ENCODE measurements at places on chromosomes 1 and 21.

DNA sequence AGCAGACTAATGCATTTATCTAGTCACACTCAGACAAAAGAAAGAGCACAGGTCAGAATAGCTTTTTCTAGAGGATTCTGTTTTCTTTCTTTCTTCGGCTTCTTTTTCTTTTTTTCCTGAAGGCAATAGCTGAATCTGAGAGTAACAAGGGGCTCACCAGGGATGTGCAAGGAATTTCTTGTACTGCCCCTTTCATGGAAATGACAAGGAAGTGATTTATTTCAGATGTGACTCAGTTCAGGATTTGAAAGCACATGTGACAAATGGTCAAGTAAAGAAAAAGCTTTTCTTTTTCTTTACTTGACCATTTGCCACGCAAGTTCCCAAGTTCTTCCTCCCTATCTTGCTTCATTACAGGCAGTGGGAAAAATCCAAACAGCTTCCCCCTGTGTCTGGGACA lies 202.0 kb downstream of the GABPA start:
- no peak for DNase-seq

DNA sequence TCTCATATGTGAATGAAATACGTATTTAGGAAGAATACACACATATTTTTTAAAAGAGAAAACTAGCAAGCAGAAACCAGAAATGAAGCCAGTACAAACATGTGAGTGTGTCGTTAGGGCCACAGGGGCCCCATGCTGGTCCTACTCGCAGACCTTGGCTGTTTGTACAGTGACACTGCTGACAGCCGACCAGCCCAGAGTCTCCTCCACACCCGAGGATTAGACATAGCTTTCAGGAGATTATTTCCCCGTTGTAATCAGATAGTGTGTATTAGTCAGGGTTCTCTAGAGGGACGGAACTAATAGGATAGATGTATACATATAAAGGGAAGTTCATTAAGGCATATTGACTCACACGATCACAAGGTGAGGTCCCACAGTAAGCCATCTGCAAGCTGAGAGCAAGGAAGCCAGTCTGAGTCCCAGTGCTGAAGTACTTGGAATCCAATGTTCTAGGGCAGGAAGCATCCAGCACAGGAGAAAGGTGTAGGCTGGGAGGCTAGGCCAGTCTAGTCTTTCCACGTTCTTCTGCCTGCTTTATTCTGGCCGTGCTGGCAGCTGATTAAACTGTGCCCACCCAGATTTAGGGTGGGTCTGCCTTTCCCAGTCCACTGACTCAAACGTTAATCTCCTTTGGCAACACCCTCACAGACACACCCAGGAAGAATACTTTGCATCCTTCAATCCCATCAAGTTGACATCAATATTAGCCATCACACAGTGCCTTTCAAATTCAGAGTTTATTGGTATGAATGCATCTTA lies 51.2 kb downstream of the DIP2A start:
- no peak for DNase-seq

DNA sequence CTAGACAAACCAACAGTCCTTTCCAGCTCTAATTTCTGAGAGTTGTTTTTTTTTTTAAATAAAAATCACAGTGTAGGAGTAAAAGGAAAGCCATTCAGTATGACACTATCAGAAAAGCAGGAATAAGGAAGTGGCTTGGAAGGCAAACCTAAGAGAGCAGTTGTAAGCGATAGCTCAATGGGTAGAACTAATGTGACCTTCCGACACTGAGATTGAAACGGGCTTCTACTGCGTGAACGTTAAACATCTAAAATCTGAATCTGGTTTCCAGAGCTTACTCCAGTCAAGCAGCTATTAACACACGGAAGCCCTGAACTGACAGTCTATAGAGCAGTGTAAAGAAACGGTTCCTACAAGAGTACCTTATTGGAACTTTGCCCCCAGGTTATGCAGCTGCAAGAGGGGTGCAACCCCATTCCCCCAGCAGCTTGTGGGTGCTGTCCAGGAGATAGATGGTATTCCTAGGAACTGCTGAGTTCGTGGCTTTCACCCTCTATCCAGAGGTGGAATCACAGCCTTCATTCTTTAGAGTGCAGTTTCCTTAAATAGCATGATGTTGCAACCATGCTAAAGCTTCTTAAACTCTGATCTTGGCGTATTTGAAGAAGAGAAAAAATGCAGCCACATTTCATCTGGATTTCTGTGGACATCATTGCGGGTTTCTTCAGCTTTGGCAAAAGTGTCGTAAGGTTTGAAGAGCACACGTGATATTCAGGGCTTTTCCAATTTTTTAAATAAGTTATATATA lies 3.3 kb upstream of the IRF2BP2 start:
- no peak for DNase-seq

DNA sequence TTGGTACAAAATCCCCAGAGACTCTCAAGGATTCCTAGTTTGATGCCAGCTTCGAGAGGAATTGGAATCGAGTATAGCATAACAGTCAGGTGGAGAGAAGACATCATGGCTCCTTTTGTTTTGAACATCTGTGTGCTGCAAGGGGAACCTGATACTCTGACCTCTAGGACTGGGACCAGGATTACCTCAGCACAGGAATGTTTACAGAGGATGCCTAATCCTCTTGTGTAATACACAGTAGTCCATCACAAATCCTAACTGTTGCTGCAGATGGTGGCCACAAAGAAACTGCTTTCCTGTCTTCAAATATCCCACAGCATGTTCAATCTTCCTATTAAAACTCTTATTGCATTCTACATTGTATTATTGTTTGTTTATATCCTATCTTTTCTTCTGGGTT lies 111.8 kb upstream of the PRMT6 start:
- DNase-seq = no peak

GRCh38 chr1:200960948-200961340 lies 62.6 kb downstream of the KIF21B start:
- no peak for DNase-seq

GRCh38 chr1:37441490-37441889 lies 32.9 kb upstream of the ZC3H12A start:
- no peak for DNase-seq

DNA sequence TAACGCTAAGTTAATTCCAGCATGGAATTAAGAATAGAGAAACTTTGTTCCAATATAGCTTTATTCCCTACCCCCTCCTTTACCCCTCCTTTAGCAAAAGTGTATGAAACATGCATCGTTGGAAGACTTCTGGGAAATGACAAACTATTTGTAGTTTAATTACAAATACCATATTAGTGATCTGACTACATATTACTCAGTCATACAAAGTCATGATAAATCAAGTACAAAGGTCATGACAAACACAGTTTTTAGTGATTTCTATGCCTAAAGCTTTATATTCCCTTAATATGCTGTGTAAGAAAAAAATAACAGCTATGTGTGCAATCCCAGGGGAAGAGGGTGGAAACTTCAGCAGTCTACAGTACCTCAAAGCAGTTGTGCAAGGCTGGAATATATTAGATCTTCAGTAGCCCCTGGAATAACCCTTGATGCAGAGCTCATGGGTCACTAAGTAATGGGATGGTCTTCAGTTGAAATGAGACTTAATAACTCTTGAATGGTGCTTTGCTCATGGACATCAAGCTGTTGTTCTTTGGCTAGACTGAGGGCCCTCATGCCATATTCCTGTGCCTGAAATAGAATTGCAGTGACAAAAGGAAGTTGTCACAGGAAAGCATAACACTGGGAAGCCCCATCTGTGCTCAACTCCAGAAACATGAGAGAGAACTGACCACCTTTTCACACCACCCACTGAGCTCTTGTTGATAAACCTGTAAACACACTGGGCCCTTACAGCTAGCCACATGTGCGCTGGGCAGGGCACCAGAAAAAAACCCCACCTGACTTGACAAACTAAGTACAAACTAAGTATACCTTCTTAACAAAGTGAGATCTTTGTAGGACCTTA lies 25.3 kb downstream of the ZMYND12 start:
- no peak for DNase-seq

GRCh38 chr1:212973899-212974298 lies 23.6 kb downstream of the VASH2 start:
- DNase-seq = no peak

DNA sequence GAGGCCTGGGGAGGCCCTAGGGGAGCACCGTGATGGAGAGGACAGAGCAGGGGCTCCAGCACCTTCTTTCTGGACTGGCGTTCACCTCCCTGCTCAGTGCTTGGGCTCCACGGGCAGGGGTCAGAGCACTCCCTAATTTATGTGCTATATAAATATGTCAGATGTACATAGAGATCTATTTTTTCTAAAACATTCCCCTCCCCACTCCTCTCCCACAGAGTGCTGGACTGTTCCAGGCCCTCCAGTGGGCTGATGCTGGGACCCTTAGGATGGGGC lies 5.2 kb downstream of the ELF3 start:
- DNase-seq = no peak

DNA sequence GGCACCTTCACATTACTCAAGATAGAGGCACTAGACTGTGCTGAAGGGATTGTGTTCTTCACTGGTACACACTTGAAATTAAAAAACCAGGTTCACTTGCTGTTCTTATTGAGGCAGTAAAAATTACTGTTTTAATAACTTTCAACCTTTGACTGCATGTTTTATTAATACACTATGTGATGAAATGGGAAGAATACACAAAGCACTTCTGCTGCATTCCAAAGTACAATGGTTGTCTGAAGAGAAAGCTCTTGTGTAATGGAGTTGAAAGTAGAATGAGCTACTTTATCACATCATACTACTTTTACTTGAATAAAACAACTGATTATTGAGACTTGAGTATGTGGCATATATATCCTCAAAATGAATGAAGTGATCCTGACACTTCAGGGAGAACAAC lies 49.7 kb downstream of the LRRC8C start:
- no peak for DNase-seq

DNA sequence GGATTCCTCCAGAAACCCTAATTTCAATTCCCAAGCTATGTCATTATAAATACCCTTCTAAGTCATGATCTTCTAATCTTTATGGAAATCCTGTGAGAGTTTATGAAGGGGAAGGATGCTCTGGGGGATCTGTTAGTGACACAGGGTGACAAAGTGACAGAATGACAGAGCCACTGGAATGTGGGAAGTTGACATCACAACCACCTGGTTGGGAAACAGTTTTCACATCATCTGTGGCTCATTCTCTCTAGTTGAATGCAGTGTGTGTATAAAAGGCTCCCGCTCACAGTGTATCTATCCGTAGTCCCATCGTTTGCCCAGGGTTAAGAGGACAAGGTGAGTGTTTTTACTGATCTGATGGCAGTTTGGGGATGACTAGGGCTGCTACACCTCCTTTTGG lies at the start of gene LCE7A:
LCE7A (plus strand) TSS at position 301 of the 400 bp plus-strand sequence. CDS start 702 bp downstream, outside the sequence.
- no peak for DNase-seq

- no peak for DNase-seq
Measured at GRCh38 chr1:233540816-233541215, 73.1 kb upstream of the KCNK1 start.

GRCh38 chr1:43766086-43766784 lies 58.9 kb downstream of the ST3GAL3 start:
- DNase-seq = no peak

GRCh38 chr1:97538113-97538512 lies 382.7 kb downstream of the DPYD start:
- no peak for DNase-seq

GRCh38 chr1:236779312-236779711 lies 15.8 kb upstream of the MTR start:
- DNase-seq = no peak

GRCh38 chr1:161945306-161946060 lies 78.2 kb downstream of the OLFML2B start:
- DNase-seq = no peak

DNA sequence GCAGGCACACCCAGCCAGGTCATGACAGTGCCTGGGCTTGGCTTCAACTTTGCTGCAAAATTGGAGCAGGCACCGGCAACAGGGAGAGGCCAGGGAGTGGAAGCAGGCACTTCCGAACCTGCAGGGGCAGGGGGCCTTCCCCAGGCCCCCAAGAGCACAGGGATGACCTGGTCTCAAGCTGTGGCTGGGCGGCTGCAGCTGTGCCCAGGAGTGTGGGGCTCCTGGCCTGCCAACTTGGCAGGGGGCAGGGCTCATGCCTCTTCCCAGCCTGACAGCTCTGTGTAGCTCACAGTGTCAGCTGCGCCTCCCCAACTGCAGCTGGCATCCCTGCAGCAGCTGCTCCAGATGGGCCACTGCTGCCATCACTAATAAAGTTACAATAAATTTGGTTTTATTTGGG lies 51.5 kb upstream of the SCYL3 start:
- no peak for DNase-seq

DNA sequence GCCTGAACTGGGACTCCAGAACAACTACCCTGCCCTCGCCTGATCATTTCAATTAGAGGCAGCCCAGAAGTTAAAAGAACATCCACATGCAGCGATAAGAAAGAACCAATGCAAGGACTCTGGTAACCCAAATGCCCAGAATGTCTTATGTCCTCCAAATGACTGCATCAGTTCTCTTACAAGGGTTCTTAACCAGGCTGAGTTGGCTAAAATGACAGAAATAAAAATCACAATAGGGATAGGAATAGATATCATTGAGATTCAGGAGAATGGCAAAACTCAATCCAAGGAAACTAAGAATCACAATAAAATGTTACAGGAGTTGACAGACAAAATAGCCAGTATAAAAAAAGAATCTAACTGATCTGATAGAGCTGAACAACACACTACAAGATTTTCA lies 80.1 kb upstream of the PTGFR start:
- no peak for DNase-seq

DNA sequence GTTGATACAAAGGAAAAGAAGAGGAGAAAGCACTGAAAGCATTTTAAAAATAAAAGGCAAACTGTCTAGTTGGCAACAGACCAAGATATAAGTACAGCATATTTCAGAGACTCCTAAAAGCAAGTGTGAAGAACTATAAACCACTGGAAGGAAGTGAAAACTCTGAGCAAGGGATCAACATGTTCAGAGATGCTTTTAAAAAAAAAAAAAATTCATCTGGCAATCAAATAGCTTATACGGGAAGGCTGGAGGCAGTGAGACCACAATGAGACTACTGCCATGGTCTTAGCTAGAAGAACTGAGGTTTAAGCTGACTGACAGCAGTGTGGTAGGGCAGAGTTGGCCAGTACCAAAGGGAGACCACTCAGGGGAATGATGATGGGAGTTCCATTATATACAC lies 124.3 kb downstream of the VAV3 start:
- DNase-seq = no peak

GRCh38 chr1:151720974-151721787 lies at the start of gene RIIAD1:
Gene RIIAD1 (plus strand): TSS chr1:151721522. CDS start chr1:151721537, 15 bp downstream.
- DNase-seq = no peak

- no peak for DNase-seq
Measured at GRCh38 chr1:145975216-145975615, 10.7 kb downstream of the POLR3GL start.

DNA sequence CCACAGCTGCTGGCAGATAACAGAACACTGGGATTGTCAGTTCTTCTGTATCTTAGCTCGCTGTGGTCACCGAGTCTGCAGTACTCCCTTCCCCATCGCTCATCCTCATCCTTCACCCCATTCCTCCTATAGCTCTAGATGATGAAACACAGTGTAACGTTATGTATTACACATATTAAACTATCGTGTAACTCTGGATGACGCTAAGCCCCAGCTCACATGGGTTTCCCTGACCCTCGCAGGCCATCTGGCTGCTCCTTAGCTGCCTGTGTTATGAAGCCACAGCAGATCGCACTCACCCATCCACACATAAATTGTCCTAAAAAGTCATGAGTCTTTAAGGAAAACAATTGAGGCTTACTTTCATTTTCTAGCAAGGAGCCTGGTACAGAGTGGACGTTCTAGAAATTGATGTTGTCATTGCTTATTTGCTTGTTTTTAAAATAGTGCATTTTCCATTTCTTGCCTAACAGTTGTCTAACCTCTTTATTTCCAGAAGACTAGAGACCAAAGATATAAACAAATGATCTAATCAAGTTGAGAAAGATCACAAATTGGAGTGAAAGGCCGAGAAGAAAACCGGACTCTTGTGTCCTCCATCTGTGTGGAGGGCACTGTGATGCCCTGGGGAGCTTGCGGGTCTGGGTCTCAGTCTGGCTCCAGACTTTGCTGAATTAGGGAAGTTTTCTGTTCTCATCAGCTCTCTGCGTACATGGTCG lies 24.3 kb upstream of the PCP4 start:
- no peak for DNase-seq
